ENCODE measurements at places on chromosomes 7 and 10.
A peak's percentile ranks its signal among the peaks of the same experiment; 100 is the strongest.

DNA sequence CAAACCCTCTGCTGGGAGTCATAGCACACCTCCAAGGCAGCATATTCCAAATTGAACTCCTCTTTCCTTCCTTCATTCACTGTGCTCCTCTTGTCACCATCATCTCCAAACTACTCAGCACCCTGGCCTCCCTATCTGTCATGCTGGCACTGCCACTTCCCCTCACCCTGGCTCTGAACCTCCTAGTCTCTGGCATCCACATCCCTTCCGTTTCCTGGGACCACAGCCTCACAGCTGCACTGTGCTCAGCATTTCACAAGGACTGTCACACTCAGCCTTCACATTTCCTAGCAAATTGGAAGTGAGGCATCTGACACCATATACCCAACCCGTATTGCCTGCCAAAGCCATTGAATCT is 124.7 kb downstream of the WDR11 start:
- no peak for DNase-seq

- peak; percentile 80 for DNase-seq
These were observed 37.7 kb upstream of the IKZF1 start for GRCh38 chr7:50266635-50267386.

DNA sequence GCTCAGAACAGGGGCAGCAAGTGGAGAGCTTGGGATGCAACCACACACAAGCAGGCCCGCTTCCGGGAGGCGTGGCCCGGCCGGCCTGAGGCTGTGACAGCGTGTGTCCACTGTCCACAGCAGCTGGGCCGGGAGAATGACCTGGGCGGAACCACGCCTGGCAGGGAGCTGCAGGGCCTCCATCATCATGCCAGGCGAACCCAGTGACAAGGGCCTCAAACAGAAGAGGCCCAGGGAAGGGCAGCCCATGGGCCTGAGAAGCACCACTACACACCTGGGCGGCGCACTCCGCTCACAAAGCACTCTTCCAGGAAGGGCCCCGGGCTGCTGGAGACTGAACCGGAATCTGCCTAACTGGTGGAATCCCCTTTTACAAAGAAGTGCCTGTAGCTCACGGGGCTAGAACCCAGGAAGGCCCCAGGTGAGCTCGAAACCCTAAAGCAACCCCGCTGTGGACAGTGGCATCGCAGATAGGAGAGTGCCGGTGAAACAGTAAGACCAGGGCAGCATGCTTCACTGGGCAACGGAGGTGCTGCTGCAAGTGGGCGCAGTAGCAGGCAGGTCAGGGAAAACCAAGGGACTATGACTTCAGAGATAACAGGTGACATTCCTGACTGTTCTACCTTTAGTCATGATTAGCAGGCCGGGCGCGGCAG is 66.0 kb downstream of the MAD1L1 start:
- DNase-seq = no peak

GRCh38 chr7:3244241-3244814 is 56.7 kb upstream of the SDK1 start:
- DNase-seq = no peak
